H9 (cell line): ENCODE measurements at places on chromosomes 7 and 10. TPM values are rescaled to one million over a fixed set of nuclear protein-coding genes. Genes with fewer than 3 reads are reported as not detected.

GRCh38 chr10:90041585-90041984, 340.2 kb downstream of the KIF20B start:
- no peak for DNase-seq

DNA sequence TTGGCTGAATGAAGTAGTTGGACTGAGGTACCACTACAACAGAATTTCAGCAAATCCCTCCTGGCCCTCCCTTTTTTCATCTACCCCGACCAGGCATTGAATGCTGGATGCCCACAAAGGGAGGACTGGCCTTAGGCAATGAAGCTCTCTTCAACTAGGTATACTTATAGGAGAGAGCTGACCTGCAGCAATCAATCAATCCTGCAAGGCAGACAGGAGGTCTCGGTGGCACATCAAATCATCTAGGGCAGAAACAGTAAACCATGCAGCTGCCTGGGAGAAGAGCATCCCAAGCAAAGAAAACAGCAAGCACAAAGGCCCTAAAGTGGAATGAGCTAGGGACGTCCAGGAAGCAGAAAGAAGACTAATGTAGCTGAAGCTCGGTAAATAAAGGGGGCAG, 2.4 kb upstream of the ABRAXAS2 start:
- no peak for DNase-seq

The NPC1L1 gene
- total RNA-seq = 0.07 and 0.11 TPM in 2 replicates

DNA sequence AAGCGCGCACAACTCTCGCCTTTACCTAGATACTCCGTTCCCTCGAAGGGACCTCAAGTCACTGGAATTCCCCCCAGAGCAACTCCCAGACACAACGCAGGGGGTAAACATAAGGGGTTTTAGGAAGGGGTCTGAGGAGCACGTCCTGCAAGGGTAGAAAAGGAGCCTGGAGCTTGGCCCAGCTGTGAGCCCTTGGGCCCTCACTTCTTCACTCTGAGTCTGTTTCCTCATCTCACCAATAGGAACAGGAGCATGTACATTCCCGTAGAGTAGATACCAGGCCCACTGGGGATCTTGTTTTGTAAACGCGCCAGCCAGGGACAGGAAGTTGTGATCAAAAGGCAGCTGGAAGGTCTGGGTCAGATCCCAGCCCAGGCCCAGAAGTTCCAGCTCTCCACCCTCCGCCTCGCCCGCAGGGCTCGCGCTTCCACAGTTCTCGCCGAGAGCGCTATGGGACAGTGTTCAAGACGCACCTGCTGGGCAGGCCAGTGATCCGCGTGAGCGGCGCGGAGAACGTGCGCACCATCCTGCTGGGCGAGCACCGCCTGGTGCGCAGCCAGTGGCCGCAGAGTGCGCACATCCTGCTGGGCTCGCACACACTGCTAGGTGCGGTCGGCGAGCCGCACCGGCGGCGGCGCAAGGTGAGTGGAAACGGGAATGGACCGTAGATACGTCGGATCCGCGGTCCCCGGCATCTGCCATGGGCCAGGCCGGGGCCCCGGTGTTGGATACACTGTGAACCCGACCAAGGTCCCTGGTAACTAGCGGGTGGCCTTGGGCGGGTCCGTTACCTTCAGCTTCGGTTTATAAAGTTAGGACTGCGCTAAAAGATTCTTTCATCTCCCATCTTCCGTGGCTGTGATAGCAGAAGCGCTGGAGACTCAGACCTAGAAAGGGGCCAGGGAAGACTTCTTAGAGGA, 1.3 kb downstream of the CYP26C1 start:
- peak; percentile 34 for DNase-seq

DNA sequence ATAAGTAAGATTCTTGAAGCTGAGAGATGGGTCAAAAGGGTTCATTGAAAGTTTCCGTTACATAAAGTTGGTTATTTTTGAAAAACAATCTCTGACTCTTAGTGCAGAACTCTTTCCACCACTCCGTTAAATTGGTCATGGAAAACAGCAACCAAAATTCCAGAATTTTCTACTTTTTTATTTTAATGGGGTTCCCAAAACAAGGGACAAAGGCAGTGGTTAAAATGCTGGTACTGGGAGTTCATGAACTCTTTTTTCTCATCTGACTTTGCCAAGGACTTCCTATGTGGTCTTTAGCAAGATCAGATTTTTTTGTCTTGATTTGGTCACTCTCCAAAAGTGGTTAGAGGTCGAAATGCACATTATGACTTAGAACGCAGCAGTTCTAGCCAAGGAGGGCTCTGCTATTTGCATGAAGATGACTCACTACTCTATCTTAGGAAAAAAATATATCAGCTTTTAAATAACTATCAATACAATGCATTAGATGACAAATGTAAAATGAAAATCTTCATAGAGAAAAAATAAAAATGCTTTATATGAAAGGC, 145.7 kb downstream of the REEP3 start:
- DNase-seq = no peak

The GIMAP4 gene
- not detected in 2 replicates for total RNA-seq

The GRID1 gene
- total RNA-seq = 0.35 TPM in 1 of 2 replicates, not detected in the other

The GJD4 gene
- total RNA-seq = not detected in 2 replicates

GRCh38 chr10:34102237-34102673, 712.8 kb downstream of the PARD3 start:
- DNase-seq = no peak

The WDR86 gene
- total RNA-seq = 8.1 and 9.4 TPM in 2 replicates

The TEX36 gene
- not detected in 2 replicates for total RNA-seq

The NSMCE4A gene
- 59.0 and 60.5 TPM in 2 replicates for total RNA-seq

The HMX3 gene
- 0.20 TPM in 1 of 2 replicates, not detected in the other for total RNA-seq

The PLA2G12B gene
- not detected in 2 replicates for total RNA-seq

- DNase-seq = peak; percentile 55
These were observed 83.7 kb upstream of the BET1 start for GRCh38 chr7:94087664-94088352.

DNA sequence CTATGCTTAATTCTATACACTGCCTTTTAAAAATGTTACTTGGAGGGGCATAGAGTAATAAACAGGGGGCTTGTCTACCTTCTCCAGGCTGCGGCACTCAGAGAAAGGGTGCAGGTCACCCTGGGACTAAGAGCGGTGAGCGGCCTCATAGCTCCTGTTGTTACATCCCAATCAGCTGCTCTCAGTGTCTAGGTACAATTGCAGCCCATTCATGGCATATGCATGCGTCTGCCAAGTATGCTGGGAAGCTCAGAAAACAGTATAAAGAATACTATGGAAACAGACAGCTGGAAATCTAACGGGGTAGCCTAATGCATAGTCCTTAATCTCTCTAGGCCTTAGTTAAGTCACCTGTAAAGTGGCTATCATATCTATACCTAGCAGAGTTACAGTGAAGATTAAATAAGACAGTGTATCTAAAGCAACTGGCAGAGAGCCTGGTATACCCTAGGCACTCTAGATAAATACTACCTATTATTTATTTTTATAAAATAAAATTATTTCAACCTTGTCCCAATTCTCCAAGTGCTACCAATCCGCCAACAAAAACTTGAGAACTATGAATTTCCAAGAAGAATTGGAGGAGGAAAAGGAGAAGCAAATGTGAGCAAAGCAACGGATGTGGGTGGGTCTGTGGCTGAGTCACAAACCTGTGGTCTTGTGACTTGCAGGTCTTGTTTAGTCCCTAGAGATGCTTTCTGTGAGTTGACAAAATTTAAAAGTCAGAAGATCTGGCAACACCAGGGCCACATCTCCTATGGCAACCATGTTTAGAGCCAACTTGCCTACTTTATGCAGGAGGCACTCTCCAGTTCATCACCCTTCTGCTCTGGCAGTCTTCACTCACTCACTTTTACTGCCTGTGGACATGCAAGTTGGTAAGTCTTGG, 183.0 kb downstream of the RAPGEF5 start:
- DNase-seq = no peak

GRCh38 chr10:63930584-63930983, 409.4 kb downstream of the REEP3 start:
- no peak for DNase-seq

- no peak for DNase-seq
These were observed 350.9 kb upstream of the NPVF start for GRCh38 chr7:25578991-25579777.

DNA sequence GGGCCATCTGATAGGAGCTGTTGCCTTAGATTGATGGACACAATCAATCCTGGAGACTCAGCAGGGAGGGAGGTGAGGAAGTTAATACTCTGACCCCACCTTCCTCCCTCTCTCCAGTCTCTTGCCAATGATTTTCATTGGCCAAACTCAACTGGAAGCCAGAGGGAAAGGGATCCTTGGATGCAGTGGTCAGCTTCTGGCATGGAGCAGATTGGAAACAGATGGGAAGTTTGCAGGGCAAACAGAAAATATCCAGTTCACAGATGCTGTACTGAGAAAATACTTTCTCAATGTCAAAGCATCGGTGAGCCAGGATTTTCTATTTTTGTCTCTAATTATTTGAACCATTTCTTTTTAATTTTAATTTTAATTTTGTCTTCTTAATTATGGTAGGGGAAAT, 170.8 kb downstream of the BBS9 start:
- no peak for DNase-seq

GRCh38 chr10:19638182-19638895, 177.9 kb upstream of the PLXDC2 start:
- no peak for DNase-seq

The ADGRA1 gene
- 0.11 and 0.13 TPM in 2 replicates for total RNA-seq

The NKX1-2 gene
- 14.9 and 15.3 TPM in 2 replicates for total RNA-seq

- DNase-seq = peak; percentile 25
These were observed 12.0 kb upstream of the CRYGN start for GRCh38 chr7:151451626-151452571.

- peak; percentile 23 for DNase-seq
These were observed 175.8 kb upstream of the PPP2R2D start for GRCh38 chr10:131724891-131725580.

- DNase-seq = no peak
These were observed 8.7 kb downstream of the ADCY1 start for GRCh38 chr7:45582868-45583277.

DNA sequence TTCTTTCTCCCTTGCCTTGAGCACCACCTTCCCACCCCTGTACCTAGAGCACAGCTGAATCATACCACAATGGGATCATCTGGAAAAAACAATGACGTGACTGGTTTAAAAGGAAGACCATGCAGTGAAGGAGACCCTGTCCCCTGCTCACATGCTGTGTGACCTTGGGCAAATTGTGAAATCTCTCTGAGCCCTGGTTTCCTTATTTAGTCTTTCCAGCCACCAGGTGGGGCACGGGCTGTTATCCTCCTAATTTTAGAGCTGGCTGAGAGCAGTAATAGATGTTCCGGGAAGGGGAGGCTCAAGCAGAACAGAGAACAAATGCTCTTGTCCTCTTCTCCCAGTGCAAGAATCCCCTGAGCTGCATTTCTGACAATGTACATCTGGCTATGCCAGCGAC, 198.3 kb downstream of the RPS24 start:
- DNase-seq = peak; percentile 34

GRCh38 chr7:20141666-20142065, 75.5 kb downstream of the MACC1 start:
- no peak for DNase-seq

The PLOD3 gene
- 70.5 and 74.5 TPM in 2 replicates for total RNA-seq

- DNase-seq = no peak
These were observed 332.5 kb upstream of the ETV1 start for GRCh38 chr7:14321947-14322346.

- no peak for DNase-seq
These were observed 84.9 kb downstream of the CAMK1D start for GRCh38 chr10:12434277-12434676.

The HOXA9 gene
- total RNA-seq = not detected in 2 replicates

- no peak for DNase-seq
These were observed 42.2 kb downstream of the AOAH start for GRCh38 chr7:36682102-36682501.

The CYP26C1 gene
- total RNA-seq = 0.42 and 0.79 TPM in 2 replicates

The RNLS gene
- 7.3 and 7.5 TPM in 2 replicates for total RNA-seq

- peak; percentile 65 for DNase-seq
These were observed 144.2 kb downstream of the BMS1 start for GRCh38 chr10:42926843-42927242.

DNA sequence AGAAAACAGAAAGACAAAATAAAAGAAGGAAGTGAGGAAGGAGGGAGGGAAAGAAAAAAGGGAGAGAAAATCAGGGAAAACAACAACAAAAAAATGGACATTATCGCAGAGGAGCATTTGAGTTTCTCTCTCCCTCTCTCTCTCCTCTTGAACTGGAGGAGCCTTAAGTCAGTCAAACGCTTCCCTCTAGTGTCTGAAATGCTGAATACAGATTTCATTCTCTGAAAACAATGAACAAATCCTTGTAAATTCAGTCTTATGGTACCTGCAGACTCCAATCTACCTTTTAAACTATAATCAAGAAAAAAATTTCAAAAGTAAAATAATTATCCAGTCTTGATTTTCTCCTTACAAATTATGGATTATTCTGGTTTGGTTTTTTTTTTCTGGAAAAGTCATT, 89.2 kb upstream of the PFKP start:
- no peak for DNase-seq

The ERVW-1 gene
- 0.09 TPM in 1 of 2 replicates, not detected in the other for total RNA-seq

- DNase-seq = peak; percentile 88
These were observed 3.5 kb upstream of the SRRM3 start for GRCh38 chr7:76198202-76198601.
